Activated CD4-positive, alpha-beta T cell treated with anti-CD3 and anti-CD28 coated beads, Interleukin-2, amount 50 U/mL, for 16 hours (primary cell): ENCODE measurements at places on chromosomes 1 and 21.

- DNase-seq = no peak
Measured at GRCh38 chr1:34319218-34319617, 142.5 kb downstream of the C1orf94 start.

DNA sequence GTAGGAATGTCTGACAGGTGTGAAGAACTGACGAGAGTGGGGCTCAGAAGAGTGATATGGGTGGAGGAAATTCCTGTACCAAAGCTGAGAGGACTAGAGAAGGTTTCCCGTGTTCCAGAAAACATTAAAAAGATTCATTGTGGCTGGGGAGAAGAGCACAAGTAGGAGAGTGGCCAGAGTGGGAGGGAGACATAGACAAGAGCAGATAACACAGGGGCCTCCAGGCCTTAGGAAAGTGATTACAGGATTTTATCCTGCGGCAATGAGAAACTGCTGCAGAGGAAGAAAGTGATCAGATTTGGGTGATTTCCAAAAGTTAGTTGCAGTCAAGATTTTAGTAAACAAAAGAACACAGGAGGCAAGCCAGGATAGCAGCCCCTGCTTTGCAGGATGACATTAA lies 7.9 kb downstream of the C8B start:
- no peak for DNase-seq

- no peak for DNase-seq
Measured at GRCh38 chr1:214378492-214378891, 97.5 kb downstream of the SMYD2 start.

DNA sequence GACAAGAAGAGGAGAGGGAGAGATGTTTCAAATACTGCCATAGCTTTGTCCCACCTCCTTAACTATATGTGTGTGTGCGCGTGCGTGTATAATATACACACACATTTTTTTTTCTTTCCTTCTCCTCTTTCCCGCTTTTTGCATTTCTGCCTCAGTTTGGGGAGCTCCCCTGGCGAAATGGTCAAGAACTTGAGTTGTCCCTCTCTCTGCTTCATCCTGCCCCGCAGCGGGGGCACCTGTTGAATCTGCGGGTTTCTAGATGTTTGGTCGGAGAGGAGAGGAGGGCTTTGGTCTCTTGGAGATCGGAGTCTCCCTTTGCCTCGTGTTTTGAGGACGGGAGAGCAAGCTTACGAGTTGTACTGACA lies 504 bp downstream of the SCCPDH start:
- DNase-seq = no peak

GRCh38 chr1:209931141-209931540 lies 6.9 kb upstream of the SYT14 start:
- DNase-seq = no peak

- DNase-seq = no peak
Measured at GRCh38 chr1:210730023-210730422, 401.3 kb downstream of the HHAT start.
